ENCODE measurements at places on chromosomes 13 and 19.
A peak's percentile ranks its signal among the peaks of the same experiment; 100 is the strongest.

- no peaks in the 10 kb centered on the region for H3K27me3 ChIP-seq
- H3K27ac ChIP-seq, result no peak overlapping the region
- H3K36me3 ChIP-seq, result no peaks in the 10 kb centered on the region
- peaks cover 20% of the 10 kb centered on the region for H3K4me1 ChIP-seq
Observed at GRCh38 chr13:32039056-32039455, 7.5 kb downstream of the FRY start.

DNA sequence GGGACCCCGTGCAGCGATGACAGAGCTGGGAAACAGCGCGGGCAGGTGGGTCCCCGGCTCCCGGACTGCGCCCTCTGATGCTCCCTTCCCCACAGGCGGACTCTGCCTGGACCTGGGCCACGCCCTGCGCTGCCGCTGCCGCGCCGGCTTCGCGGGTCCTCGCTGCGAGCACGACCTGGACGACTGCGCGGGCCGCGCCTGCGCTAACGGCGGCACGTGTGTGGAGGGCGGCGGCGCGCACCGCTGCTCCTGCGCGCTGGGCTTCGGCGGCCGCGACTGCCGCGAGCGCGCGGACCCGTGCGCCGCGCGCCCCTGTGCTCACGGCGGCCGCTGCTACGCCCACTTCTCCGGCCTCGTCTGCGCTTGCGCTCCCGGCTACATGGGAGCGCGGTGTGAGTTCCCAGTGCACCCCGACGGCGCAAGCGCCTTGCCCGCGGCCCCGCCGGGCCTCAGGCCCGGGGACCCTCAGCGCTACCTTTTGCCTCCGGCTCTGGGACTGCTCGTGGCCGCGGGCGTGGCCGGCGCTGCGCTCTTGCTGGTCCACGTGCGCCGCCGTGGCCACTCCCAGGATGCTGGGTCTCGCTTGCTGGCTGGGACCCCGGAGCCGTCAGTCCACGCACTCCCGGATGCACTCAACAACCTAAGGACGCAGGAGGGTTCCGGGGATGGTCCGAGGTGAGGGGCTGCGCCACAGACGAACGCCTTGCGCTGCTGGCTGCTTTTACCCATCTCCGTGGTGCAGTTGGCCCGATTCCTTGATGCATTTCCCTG, 7.8 kb upstream of the SELENOV start:
- no peak overlapping the region for H3K4me3 ChIP-seq
- H3K27ac ChIP-seq, result no peak overlapping the region
- H3K27me3 ChIP-seq, result peaks cover 11% of the 10 kb centered on the region

DNA sequence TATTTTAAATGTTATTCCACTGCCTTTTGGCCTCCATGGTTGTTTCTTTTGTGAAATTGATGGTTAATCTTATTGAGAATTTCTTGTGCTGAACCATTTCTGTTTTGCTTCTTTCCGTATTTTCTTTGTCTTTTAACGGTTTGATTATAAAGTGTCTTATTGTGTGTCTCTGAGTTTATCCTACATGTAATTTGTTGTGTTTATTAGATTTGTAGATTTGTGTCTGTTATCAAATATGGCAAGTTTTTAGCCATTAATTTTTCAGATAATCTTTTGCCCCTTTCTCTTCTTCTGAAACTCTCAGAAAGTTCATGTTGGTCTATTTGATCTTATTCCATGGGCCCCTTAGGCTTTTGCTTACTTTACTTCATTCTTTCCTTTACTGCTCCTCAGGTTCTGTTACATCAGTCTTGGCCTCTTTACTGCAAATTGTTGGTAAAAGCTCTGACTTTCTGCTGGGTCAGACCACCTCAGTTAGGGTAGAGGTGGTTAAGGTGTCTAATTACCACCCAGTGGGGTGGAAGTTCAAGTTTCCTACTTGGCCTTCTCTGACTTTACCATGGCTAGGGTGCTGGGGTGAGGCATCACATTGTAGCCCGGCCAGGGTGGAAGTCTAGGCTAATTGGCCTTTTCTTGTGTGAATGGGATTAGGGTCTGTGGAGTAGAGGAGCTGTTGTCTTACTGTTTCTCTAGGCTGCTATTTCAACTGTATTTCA, 58.3 kb downstream of the ZMYM2 start:
- H3K27me3 ChIP-seq, result no peaks in the 10 kb centered on the region
- H3K36me3 ChIP-seq, result peaks cover 4% of the 10 kb centered on the region
- no peaks in the 10 kb centered on the region for H3K4me1 ChIP-seq
- no peak overlapping the region for H3K4me3 ChIP-seq
- DNase-seq, result no peak
- no peak overlapping the region for H3K27ac ChIP-seq

DNA sequence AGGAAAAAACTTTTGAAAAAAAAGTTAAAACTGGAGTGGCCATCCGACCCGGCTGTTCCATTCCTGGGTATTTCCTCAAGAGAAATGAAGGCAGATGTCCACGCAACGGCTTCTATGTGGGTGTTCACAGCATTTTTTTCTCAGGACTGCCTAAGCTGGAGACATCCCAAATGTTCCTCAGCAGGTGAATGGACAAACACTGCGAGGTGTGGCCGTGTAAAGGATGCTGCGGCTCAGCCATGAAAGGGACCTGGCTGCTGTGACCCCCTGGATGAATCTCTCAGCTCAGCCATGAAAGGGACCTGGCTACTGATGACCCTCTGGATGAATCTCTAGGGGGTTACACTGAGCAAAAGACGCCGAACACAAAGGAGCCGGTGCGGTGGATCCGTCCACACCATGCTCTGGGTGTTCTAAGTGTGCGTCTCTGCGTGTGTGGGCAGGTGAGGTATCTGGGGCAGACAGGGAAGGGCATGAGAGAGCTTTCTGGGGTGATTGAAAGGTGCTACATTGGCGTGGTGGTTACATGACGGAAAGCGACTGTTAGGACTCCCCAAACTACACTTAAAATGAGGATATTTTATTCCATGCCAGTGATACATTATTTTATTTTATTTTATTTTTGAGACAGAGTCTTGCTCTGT, 7.2 kb upstream of the ASPDH start:
- no peaks in the 10 kb centered on the region for H3K36me3 ChIP-seq
- no peaks in the 10 kb centered on the region for H3K4me1 ChIP-seq
- no peak overlapping the region for H3K4me3 ChIP-seq
- DNase-seq, result no peak
- no peaks in the 10 kb centered on the region for H3K27me3 ChIP-seq

GRCh38 chr13:101127741-101128353, 288.5 kb downstream of the NALCN start:
- DNase-seq, result peak; percentile 17
- no peaks in the 10 kb centered on the region for H3K27me3 ChIP-seq
- H3K4me1 ChIP-seq, result no peaks in the 10 kb centered on the region
- H3K27ac ChIP-seq, result no peak overlapping the region
- no peak overlapping the region for H3K4me3 ChIP-seq

DNA sequence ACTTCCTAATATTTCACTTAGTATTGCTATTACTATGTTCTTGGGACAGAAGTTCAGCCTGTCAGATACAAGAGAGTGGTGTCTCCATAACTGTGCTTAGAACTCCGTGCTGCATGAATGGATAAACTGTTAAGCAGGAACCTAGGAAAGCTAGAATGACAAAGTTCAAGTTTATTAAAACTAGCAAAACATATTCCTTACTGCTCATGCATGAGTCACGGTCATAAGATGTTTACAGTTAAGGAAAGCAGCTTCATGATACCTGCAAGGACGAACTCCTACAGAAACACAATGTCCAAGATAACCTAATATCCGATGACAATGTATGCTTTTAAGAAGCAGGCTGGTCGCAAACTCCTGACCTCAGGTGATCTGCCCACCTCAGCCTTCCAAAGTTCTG, 6.0 kb upstream of the ZNF765 start:
- H3K36me3 ChIP-seq, result no peaks in the 10 kb centered on the region
- no peak overlapping the region for H3K4me3 ChIP-seq
- no peaks in the 10 kb centered on the region for H3K27me3 ChIP-seq
- no peaks in the 10 kb centered on the region for H3K4me1 ChIP-seq
- no peak overlapping the region for H3K27ac ChIP-seq
- no peak for DNase-seq

DNA sequence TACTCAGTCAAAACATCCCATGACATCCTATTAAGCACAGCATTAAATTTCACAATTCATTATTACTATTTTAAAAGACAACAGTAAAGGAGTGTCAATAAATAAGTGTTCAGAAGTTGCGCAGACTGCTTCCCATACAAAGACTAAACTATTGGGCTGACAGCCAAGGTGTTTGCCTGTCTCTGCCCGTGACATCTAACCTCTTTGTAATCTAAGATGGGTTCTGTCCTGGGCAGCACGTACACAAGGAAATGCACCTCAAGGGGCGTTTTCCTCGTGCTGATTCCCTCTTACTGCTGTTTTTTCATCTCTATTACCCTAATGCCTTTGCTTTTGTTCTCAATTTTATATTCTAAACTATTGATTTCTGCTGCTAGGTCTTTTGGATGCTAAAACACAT, 216.3 kb downstream of the NHLRC3 start:
- no peak for DNase-seq
- H3K36me3 ChIP-seq, result no peaks in the 10 kb centered on the region
- no peaks in the 10 kb centered on the region for H3K4me1 ChIP-seq
- no peak overlapping the region for H3K27ac ChIP-seq

DNA sequence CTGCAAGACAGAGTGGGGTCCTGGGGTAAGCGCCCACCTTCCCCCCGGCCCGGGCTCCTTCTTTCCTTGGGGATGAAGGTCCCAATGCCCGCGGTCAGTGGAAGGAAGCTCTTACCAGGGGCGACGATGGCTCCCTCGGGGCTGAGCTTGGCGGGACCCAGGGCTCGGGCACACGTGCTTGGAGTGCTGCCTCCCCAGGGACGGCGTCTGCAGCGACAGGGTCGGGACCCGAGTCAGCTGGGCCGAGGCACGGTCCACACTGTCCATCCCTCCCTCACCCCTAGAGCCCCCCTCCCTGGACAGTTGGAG, 3.5 kb downstream of the JSRP1 start:
- peaks cover 42% of the 10 kb centered on the region for H3K4me1 ChIP-seq
- H3K36me3 ChIP-seq, result peaks cover 5% of the 10 kb centered on the region
- peaks cover 4% of the 10 kb centered on the region for H3K27me3 ChIP-seq
- no peak overlapping the region for H3K4me3 ChIP-seq

GRCh38 chr13:114063545-114064449, 68.6 kb downstream of the RASA3 start:
- no peak overlapping the region for H3K27ac ChIP-seq
- H3K36me3 ChIP-seq, result peaks cover 31% of the 10 kb centered on the region
- DNase-seq, result no peak
- H3K4me3 ChIP-seq, result no peak overlapping the region
- no peaks in the 10 kb centered on the region for H3K27me3 ChIP-seq

- peaks cover 17% of the 10 kb centered on the region for H3K27me3 ChIP-seq
- peaks cover 5% of the 10 kb centered on the region for H3K4me1 ChIP-seq
- no peak overlapping the region for H3K27ac ChIP-seq
Observed at GRCh38 chr13:28819735-28820098, 422 bp upstream of the MTUS2 start.

DNA sequence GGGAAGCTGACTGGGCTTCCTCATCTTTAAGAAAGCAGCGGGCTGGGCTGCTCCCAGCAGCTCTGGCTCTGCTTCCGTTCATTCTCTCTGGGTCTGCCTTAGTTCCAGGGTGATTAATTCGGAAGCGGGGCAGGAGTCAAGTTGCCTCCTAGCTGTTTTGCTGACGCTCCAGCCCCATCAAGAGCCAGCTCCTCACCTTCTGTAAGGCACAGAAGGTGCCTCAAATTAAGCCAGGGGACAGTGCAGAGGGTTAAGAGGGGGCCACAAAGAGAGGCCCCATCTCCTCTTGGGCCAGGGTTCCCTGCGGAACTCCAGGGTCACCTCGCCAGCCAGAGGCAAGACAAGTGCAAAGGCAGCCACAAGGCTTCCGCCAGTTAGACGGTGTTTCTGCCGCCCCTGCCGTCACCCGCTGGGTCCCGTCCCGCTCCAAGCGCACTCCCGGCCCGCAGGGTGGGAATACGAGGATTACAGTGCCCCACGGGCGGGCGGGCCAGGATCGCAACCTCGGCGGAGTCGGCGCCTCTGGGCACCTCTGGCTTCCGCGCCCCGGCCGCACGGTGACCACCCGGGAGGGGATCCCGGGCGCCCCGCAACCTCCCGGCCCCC, 508 bp downstream of the SLC15A1 start:
- peaks cover 16% of the 10 kb centered on the region for H3K27me3 ChIP-seq
- H3K4me3 ChIP-seq, result no peak overlapping the region
- no peaks in the 10 kb centered on the region for H3K4me1 ChIP-seq
- H3K27ac ChIP-seq, result no peak overlapping the region

GRCh38 chr19:52691737-52692136, 43.1 kb downstream of the ZNF611 start:
- H3K4me3 ChIP-seq, result no peak overlapping the region
- no peaks in the 10 kb centered on the region for H3K36me3 ChIP-seq
- no peaks in the 10 kb centered on the region for H3K27me3 ChIP-seq

- peak; percentile 23 for DNase-seq
- H3K4me3 ChIP-seq, result no peak overlapping the region
- no peaks in the 10 kb centered on the region for H3K36me3 ChIP-seq
- H3K27ac ChIP-seq, result no peak overlapping the region
- H3K4me1 ChIP-seq, result no peaks in the 10 kb centered on the region
Observed at GRCh38 chr13:113800576-113800926, 41.5 kb downstream of the TMEM255B start.

GRCh38 chr19:18446811-18447359, 9.0 kb upstream of the ISYNA1 start:
- no peak overlapping the region for H3K27ac ChIP-seq
- no peaks in the 10 kb centered on the region for H3K27me3 ChIP-seq
- peaks cover 21% of the 10 kb centered on the region for H3K4me1 ChIP-seq
- H3K4me3 ChIP-seq, result no peak overlapping the region
- H3K36me3 ChIP-seq, result peaks cover 58% of the 10 kb centered on the region

DNA sequence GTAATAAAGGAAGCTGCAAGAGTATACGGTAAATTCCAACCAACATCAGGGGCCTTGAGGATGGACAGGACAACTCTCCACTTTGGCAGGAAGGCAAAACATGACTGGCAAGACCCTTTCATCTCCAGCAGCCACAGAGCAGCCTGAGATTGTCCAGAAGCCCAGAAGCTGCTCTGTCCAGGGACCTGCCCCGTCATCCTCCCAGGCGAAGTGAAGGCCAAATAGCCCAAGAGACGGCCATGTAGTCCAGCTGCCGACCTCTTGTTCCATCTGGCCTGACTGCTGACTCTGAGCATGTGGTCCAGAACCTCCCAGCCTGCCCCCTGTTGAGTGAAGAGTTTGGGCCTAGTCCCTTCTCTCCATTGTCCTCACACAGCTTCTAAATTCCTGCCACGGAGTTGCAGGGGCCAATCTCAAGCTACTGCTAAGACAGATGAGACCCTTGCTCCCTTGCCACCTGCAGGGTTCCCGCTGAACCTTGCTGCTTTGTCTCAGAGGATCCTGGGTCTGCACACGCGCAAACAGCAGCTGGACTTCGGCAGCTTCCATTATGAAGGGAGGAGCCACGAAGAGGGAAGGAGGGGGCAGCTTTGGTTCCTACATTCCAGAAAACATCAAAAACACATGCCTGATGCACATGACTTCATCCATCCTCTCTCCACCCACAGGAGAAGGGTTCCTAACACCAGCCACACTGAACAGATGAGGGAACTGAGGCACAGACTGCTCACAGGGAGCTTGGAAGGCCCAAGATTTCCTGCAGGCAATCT, 196.9 kb downstream of the KATNAL1 start:
- H3K27me3 ChIP-seq, result no peaks in the 10 kb centered on the region
- H3K27ac ChIP-seq, result no peak overlapping the region
- H3K36me3 ChIP-seq, result no peaks in the 10 kb centered on the region
- DNase-seq, result no peak
